Neural crest cell (in vitro differentiated cells): ENCODE measurements at places on chromosomes 6 and 20.

DNA sequence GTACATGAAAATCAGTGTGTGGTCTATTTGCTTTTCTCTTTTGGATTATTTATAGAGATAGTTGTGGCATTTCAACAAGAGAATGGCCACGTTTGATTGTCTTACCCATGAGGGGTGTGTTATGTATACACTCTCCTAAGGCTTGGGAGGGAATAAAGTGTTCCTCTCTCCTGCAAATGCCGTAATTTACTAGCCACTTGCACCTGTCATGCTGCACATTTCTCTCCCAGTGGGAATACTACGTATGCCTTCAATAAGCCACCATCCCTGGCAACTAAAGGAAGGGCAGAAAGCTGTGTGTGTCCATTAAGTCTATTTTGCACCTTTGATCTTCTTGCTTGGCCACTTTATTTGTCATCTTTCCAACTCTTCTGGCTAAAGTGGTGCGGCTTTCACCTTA lies 541.2 kb downstream of the QKI start:
- no peak for DNase-seq

- DNase-seq = no peak
These were observed 402 bp downstream of the ZBTB12 start for GRCh38 chr6:31901415-31901952.

GRCh38 chr6:36241728-36242127 lies 28.1 kb upstream of the PNPLA1 start:
- DNase-seq = no peak

GRCh38 chr20:58553841-58554240 lies 38.6 kb upstream of the APCDD1L start:
- DNase-seq = no peak
